ENCODE measurements at places on chromosomes 6 and 20.

GRCh38 chr6:161216616-161217205 lies 57.1 kb downstream of the AGPAT4 start:
- DNase-seq, result no peak

- no peak for DNase-seq
Measured at GRCh38 chr6:91634791-91635190, 1047.9 kb upstream of the MAP3K7 start.

DNA sequence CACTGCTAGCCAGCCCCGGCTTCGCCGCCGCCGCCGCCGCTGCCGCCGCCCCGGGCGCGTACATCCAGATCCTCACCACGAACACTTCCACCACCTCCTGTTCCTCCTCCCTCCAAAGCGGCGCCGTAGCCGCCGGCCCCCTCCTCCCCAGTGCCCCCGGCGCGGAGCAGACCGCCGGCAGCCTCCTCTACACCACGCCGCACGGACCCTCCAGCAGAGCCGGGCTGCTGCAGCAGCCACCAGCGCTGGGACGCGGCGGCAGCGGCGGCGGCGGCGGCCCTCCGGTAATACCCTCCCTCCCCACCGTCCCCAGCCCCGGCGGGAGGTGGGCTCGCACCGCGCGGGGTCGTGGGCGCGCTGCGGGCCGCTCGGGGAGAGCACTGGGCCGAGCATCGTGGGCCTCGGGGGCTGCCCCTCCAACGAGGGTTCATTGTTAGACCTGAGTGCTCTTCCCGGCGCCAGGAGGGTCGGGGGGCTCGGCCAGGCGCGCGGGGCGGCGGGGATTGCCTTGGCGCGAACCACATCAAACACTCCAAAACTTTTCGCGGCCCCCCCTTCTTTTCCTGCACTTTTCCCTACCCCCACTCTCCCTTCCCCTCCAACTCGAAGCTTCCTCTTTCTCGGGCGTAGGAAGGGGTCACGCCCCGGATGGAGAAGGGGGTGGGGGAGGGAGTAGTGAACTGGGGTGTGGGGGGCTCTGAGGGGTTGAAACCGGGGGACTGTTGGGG lies 827 bp downstream of the E2F3 start:
- no peak for DNase-seq

DNA sequence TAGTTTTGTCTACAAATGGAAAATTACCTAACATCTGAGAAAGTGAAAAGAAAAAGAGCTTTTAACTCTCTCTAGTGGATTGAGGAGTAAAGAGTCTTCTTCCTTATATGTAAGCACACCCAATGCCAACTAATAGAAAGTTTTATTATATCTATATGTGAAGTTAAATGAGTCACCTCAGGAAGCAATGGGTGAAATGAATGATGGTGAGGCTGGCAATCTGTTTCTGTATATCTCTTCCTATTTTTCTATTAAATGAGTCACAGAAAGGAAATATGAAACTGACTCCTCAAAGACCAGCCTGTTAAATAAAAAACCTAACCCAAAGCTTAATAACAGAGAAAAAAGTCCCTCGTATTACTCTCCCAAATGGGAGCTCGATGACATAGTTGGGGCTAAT lies 71.3 kb downstream of the OTOR start:
- DNase-seq, result no peak

- DNase-seq, result no peak
Measured at GRCh38 chr6:27188061-27188884, 59.2 kb upstream of the PRSS16 start.

- DNase-seq, result no peak
Measured at GRCh38 chr6:54108271-54108670, 3.0 kb upstream of the MLIP start.

DNA sequence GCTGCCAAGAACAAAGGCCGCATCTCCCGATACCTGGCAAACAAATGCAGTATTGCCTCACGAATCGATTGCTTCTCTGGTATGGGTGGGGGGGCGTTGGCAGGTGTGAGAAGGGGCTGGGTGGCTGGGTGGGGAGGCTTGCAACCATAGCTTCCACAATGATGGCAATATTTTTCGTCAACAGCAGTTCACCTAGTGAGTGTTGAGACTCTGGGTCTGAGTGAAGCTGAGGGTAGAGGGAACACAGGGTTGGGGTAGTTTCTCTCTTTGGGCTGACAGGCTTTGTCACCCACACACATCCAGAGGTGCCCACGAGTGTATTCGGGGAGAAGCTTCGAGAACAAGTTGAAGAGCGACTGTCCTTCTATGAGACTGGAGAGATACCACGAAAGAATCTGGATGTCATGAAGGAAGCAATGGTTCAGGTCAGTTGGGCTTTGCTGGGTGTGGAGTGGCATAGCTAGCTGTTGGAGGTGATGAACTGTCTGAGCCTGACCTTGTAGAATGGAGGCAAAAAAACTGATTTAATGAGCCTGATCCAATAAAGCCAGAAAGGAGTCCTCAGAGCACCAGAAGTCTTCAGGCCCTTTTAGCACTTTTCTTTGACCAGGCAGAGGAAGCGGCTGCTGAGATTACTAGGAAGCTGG lies 4.2 kb downstream of the NOP56 start:
- no peak for DNase-seq

DNA sequence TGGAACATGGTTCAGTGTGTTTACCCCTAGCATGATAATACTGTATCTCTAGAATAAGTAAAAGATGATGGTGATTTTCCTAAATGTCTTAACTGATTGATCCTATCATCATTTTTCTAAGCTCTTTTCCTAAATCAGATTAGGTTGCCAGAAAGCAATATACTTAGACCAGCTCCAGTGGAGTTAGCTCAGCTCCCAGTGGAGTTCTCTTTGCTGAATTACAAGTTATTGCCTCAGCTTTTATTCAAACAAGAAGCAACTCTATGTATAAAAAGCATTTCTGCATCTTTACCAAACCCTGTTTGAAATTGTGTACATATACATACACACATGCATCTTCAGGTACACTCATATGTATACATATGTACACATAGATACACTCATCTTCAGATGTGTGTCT lies 44.9 kb downstream of the SNX9 start:
- DNase-seq, result no peak

DNA sequence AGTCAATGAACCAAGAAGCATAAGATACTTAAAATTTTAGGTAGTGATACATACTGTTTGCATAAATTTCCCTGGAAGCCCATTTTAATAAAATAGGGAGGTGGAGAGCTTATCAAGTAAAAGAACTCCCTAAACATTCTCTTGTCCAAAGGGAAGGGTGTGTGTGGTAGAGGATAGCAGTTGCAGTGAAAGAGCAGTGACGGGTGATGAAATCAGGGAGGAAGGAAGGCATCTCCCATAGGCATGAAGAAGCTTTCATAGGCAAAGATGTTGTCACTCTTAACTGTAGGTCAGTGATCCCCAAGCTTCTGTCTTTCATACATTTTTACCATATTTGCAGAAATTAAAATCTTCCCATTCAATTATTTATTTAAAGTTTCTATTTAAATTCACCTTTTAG lies 60.0 kb upstream of the ZNF831 start:
- DNase-seq, result no peak

DNA sequence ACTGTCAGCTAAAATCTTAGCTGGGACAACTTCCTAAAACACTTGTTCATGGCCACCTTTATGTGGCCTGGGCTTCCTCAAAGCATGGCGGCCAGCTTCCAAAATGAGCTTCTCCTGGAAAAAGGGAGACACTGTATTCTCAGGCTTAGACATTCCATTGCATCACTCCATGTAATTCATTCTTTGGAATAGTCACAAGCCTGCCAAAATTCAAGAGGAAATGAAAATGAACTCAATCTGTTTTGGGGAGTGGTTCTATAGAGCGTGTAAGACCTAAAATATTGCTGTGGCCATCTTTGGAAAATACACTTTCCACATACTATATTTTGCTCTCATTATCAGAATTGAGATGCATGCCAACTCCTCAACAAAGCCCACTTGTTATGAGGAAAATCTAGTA lies 687.0 kb downstream of the KIF16B start:
- no peak for DNase-seq

- DNase-seq, result no peak
Measured at GRCh38 chr6:45696738-45697137, 318.9 kb downstream of the CLIC5 start.

DNA sequence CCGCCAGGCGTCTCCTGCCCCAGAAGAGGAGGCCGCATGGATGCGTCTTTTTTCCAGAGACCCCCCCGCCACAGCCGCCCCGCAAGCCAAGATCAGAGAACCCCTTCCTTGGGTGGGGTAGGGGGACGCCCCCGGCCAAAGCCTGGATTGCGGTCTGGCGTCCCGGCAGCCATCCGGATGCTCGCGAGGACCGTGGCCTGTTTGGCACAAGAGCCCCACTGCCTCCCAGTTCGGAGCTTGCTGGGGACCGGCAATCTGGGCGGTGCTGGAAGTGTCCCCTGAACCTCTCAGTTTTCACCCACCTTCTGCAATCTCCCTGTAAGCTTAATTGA lies 924 bp downstream of the FAM162B start:
- no peak for DNase-seq

GRCh38 chr20:20227013-20227571 lies 140.8 kb upstream of the INSM1 start:
- no peak for DNase-seq

GRCh38 chr6:16483315-16483875 lies 245.0 kb downstream of the GMPR start:
- DNase-seq, result no peak

DNA sequence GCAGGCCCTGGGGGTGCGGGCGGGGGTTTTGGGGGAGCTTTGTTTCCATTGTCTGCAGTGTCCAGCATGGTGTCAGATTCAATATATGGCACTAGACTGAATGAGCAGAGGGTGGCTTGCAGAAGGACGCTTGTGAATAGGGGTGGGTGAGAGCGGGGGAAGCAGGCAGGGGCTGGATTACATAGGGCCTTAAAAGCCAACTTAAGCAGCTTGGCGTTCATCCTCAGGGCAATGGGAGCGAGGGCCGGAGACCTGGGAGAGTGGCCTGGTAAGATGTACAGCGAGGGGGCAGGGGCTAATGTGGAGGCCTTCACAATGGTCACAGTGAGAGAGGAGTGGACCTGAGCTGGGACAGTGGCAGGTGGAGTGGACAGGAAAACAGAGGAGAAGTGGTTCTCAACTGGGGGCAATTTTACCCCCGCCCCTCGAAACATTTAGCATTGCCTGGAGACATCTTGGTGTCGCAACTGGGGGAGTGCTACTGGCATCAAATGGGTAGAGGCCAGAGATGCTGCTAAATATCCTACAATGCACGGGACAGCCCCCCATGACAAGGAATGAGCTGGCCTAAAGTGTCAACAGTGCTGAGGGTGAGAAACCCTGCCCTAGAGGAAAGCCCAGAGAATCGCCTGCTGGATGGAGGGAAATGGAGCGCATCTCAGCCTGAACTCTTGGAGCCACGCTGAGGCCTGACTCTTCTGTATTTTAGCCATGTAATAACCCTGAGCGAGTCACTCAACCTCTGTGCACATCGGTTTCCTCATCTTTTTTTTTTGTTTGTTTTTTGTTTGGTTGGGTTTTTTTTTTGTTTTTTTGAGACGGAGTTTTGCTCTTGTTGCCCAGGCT lies 15.1 kb upstream of the BAK1 start:
- DNase-seq, result no peak

DNA sequence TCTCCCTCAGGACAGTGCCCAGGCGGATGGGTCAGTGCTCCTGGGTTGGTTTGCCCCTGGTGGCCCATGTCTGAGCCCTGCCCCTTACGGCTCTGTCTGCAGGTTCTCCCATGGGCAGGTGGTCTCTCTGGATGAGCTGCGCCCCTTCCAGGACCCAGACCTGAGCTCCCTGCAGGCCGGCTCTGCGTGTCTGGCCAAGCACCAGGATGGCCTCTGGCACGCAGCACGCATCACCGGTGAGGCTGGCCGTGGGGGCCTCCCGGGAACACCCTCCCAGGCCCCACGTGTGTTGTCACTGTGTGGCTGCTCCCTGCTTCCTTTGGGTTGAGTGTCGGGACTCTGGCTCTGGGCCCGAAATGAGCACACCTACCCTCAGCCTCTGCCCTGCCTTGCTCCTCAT lies 3.3 kb upstream of the LIME1 start:
- no peak for DNase-seq

DNA sequence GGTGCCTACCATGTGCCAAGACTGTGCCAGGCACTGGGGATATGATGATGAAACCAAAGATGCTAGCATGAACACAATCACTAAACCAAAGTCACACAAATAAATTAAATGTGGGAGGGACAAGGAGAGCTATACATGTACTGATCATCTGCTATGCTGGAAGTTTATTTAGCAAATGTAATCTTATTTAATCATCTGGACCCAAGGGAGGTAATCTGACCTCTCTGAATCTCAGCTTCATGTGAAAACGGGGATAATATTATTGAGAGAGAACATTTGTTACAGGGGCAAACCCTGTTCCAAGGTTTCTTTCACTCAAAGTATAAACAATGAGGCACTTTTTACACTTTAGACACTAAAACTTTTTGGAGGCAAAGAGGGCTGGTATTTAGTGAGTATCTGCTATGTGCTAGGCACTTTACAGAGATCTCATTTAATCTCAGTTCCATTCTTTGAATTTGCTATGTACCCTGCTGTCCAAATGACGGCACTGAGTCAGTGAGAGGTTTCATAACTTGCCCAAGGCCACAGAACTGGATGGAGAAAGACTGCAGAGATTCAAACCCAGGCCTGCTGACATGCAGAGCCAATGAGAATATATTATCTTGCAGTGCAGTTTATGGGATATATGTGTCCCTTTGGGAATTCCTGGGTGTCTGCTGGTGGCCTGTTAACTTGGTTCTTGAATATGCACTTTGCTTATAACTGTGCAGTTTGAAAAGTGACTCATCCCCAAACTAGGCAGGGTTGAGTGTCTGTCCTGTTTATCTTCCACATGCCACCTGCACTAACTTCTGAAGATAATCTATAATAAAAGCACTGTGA lies 3.3 kb upstream of the ASXL1 start:
- DNase-seq, result no peak

DNA sequence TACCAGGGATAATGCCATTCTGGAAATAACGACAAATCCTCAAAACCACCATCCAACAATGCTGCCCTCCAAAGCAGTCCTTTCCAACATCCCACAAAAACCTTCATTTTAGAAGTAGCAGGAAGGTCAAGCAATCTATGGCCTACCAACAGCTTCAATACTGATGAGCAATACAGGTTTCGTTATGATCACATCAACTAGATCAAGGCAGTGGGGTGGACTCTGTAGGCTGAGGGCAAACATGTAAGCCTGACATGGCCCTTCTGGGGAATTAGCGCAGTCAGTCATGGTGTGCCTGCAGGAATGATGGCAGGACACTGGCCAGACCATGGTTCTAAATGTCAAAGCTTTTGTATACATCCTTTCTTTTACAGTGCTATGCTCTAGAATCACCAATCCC lies 41.7 kb downstream of the EZR start:
- DNase-seq, result no peak

GRCh38 chr20:45725134-45725533 lies 3.0 kb downstream of the SPINT4 start:
- DNase-seq, result no peak

DNA sequence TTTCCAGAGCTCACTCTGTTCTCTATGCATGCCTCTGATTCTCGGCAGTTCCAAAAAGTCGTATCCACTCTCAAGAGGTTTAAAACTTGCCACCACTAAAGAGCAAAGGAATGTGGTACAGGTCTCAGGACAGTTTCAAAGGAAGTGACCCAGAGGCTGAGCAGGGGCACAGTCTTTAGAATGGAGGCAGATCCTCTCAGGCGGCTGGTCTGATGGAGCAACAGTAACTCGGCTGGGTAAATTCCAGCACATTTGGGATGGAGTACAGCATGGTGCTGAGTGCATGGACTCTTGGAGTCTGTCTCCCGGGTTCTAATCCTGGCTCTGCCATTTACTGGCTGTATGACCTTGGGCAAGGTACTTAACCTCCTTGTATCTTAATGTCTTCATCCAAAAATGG lies 88.1 kb upstream of the BACH2 start:
- no peak for DNase-seq
